ENCODE measurements at places on chromosomes 3 and 15.

DNA sequence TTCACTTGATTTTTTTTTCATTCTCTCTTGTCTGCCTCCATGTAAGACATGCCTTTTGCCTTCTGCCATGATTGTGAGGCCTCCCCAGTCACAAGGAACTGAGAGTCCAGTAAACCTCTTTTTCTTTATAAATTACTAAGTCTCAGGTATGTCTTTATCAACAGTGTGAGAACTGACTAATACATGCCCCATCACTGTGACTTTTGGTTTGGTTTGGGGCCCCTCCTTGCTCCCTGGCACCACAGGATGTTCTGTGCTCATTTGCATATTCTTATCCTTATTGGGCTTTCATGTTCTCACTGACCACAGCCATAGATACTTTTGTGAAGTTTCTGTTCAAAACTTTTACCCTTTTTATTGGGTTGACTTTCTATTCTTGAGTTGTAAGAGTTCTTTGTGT, 3.8 kb upstream of the PRR20G start:
- no peak for DNase-seq

DNA sequence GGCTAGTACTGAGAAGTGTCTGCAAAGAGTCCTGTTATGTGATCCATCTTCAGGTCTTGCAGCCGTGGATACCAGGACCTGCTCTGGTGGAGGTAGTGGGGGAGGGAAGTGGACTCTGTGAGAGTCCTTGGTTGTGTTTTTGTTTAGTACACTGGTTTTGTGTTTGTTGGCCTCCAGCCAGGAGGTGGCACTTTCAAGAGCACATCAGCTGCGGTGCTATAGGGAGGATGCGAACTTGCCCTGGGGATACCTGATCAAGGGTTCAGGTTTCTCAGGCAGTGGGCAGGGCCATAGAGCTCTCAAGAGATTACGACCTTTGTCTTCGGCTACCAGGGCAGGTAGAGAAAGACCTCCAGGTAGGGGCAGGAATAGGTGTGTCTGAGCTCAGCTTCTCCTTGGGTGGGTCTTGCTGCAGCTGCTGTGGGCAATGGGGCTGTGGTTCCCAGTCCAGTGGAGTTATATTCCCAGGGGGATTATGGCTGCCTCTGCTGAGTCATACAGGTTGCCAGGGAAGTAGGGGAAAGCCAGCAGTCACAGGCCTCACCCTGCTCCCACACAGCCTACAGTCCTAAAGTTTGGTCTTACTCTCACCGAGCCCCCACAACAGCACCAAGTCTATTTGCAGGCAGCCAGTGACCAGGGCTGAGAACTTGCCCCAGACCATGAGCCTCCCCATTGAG, 132.8 kb upstream of the NPHP3 start:
- DNase-seq, result no peak

GRCh38 chr3:196706327-196706726, 5.7 kb downstream of the CEP19 start:
- DNase-seq, result no peak

GRCh38 chr15:87619161-87619960, 637.2 kb downstream of the NTRK3 start:
- no peak for DNase-seq

DNA sequence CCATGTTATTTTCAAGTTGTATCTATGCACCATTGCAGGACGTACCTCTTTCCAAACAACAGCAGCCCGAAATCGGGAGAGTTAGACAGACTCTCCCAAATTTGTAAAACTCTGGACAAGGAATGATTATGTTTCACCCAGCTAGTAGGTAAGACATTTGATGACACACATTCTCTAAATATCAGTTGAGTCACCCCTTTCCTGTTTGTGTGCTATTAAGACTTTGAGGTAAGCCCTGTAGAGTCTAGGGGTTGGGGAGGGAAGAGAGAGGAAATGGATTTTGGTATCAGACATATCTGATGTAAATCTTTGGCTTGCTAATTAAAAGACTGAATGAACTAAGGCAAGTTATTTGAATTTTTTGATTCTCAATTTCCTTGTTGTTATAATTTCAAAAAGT, 999.0 kb downstream of the TUSC7 start:
- DNase-seq, result no peak

DNA sequence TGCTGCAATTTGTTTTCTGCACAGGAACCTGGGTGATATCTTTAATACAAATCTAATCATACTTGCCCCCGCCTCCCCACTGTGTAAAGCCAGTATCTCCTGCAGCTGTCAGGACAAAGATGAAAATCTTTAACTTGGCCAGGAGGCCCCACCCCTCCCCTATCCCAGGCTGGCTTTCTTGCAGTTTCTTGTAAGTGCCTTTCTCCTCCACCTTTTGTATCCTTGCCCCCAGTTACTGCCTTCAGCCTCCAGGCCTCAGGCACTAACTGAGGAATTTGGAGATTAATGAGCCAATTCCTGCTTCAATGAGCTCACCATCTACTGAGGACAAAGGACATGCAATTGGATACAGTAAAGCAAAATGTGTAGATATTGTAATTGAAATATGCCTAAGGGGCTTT, 6.5 kb downstream of the GCSAM start:
- no peak for DNase-seq

DNA sequence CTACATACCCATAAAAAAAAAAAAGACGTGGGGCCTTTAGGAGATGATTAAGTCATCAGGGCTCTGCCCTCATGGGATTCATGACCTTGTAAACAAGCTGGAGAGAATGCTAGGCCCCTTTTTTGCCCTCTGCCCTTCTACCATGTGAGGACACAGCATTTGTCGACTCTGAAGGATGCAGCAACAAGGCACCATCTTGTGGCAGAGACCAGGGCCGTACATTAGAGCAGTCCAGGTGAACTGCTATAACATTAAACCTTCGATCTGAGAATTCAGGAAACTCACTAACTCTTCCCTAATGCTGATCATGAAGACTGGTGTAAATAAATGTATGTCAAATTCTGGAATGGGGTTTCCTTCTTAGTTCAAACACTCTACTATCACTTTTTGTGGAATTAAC, 30.7 kb upstream of the SIAH2 start:
- DNase-seq, result no peak

- no peak for DNase-seq
Measured at GRCh38 chr15:85832394-85832793, 37.7 kb upstream of the KLHL25 start.

DNA sequence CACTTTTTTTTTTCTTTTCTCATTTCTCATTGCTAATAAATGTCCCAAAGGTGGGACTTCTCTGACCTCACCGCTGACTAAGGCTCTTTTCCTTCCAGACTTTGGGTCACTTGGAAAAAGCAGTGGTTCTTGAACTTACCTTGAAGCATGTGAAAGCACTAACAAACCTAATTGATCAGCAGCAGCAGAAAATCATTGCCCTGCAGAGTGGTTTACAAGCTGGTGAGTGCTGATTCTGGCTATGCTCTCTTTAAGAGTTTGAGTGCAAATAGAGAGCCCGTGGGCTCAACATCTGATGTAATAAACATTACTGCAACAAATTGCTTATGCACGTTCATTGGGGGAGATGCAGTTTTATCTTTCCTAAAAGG, 2.0 kb downstream of the BHLHE40 start:
- no peak for DNase-seq

GRCh38 chr3:19420159-19420558, 271.8 kb downstream of the KCNH8 start:
- no peak for DNase-seq

DNA sequence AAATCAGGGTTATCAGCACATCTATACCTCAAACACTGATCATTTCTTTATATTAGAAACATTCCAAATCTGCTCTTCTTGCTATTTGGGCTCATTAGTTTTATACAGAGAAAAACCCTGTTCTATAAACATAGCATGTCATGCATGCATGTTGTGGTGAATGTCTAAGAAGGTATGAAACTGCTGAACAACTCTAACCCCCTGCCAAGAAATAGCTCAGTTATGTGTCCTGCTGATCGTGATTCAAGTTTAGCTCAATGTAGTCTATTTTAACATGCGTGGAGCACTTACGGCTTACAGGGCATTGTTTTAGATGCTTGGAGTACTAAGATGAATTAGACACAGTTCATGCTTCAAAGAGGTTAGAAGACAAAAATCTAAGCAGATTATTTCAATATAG, 35.8 kb downstream of the MYH15 start:
- DNase-seq, result no peak

DNA sequence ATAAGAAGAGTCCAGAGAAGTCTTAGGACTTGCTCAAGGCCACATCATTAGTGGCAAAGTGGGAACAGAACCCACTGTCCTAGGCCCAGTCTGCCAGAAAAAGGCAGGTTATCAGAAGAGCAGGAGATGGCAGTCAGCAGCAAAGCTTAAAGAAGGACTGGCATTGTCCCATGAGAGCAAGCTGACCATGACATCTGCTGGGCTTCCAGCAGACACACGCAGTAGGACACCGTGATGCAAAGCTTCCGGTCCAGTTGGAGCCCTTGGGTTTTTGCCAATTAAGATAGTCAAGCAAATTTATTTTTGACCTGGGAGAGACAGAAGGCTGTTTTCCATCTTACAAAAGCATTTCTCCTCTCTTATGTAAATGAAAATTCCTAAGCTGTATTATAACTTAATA, 42.1 kb downstream of the ZBTB38 start:
- no peak for DNase-seq

DNA sequence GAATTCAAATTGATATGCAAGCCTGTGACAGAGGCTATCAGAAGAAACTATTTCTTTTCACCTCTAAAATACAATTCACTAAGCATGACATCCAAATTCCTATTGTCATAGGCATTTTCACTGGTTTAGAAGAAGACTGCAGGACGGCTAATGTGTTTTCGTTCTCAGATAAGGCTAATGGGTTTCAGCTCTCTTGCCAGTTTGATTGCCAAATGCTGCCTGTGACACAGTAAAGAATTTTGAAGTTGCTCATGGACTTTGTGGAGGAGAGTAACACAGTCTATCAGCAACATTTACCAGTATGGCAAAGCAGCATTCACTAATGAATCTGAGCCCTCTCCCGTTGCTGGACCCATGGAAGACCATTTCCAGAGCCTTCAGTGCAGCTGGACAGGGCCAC, 948.1 kb downstream of the FHIT start:
- DNase-seq, result no peak

- DNase-seq, result no peak
Measured at GRCh38 chr15:64023220-64023619, 23.1 kb downstream of the DAPK2 start.

DNA sequence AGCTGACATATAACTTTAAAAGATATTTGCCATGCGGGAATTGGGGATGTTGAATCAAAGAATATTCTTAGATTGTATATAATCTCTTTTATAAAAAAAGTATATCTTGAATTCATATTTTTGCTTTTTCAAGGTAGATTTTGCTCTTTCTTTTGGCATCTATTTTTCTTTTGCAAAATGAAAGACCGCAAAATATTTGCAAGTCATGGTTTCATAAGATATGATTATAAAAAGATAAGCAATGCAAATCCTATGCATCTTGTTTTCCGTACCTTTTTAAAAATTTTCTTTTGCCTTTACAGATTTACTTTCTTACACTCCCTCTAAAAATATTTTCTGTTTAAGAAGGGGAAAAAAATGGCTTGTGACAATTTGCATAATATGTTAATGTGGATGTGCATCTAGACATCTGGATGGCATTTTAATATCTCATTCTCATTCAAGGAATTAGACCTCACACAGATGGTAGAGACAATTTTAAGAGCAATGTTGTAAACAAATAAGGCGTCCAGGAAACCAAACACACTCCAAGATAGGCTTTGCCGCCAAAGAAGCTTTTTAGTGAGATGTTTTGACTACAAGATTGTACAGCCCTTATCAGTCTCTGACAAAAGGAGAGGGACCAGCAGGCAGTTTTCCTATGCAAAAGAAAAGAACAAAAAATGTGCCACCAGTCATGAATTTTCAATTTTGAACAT, 371.1 kb downstream of the CHL1 start:
- no peak for DNase-seq

DNA sequence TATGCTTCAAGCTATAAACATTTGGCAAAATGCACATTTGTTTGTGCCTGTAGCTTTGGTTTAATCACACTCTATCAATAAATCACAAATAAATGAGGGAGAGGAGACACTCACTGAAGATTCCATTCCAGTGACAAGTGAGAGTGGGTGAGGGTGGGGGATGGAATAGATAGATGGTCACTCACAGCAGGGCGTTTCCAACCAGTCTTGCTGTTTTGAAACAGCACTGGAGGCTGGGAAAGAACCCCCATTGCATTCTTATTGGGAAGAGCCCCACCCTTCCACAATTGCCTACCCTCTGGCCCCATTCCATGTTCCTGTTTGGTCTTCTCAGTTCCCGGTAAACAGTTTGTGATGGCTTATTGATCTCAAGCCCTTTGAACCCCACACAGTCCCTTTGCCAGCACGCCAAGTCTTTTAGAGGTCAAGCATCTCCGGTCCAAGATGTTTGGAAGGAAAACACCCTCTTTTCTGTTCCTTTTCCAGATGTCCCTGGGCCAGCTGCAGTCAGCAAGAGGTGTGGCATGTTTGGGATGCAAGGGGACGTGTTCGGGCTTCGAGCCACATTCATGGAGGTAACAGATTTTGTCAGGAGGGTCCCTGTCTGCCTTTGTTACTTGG, 30.7 kb downstream of the LMCD1 start:
- no peak for DNase-seq

DNA sequence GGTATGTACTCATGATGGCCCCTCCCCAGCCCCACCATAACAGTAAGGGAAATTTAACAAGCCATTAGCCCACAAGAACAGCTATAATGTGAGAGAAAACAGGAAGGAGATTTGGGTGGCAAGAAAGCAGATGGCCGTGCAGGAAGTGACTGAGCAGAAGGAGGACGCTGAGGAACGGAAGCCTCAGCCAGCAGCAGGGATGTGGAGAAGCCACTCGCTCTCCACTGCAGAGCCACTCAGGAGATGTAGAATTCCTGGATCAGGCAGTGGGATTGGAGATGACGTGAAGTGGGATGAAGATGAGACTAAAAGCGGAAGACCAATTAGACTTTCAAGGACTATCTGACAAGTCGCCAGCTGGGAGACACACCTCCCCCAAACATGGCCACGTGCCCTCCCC, 31.2 kb downstream of the PRR23E start:
- no peak for DNase-seq

DNA sequence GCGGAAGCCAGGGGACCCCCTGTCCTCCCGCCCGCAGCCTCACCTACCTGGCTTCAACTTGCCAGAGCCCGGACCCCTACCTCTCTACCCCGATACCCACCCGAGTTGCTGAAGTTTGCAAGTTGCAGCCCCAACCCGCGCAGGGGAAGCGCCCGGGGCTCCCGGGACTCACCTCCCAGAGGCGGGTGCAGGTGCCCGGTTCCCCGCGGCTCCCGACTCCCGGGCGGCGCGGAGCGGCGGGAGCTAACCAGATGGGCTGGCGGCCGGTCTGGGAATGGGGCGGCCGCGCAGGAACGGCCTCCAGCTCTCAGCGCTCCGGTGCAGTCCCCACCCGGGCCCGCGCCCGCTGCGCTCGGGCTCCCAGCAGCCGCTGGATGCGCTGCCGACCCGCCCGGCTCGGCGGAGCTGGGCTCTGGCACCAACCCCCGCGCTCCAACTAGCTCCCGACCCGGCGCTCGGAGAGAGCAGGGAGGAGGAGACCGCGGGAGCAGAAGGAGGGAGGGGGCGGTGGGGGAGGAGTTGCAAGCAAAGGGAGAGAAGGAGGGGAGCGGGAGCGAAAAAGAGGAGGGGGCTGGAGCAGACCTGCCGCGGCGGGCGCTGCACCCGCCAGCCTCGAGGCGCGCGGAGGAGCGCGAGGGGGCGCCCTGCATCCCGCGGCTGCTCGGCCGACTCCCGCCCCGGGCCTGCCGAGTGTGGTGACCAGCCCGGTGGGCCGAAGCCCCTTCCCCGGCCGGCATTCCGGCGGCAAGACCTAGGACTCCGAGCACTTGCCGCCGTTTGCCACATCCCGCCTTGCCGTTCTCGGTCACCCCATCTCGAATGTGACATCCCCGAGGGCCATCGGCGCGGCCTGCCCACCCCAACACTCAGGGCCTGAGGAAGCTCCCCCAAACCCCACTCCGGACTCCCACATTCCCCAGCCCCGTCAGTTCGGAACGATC, at the start of gene SEMA5B:
SEMA5B (minus strand) TSS at position 472 of the 941 bp plus-strand sequence. CDS start 66,500 bp downstream, outside the sequence.
- DNase-seq, result no peak

Data from C1 segment of cervical spinal cord (tissue), 14 donors.